ENCODE measurements at places on chromosomes 1 and 21.

DNA sequence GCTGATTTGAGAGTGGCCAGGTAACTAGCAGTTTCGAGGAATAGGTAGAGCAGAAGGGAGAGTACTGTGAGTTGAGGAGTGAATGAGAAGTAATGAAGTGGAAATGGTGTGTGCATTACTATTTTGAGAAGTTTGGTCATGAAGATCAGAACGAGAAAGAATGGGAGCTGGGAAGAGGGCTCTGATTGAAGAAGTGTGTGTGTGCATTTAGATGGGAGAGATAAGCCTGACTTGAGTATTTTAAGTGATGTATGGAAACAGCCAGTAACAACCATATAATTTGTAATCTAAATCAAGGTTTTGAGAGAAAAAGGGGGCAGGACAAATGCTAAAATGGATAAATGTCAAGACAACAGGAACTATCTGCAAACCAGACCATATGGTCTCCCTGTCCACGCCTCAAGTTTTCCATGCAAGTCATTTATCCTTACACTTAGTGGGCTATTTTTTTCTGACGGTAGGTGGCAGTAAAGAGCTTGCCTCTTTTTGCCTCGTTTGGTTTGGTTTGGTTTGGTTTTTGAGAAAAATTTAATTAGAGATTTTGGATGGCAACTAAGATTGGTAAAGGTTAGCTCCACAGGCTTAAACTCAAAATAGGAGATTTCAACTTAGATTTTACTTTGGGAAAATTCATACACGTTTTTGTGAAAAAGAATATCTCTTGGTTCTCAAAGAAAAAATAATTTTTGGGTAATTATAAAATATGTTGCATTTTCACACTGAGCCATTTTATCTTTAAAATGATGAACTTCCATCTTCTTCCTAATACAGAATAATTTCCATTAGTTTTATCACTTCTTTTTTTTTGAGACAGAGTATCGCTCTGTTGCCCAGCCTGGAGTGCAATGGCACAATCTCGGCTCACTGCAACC lies 9.5 kb upstream of the B3GALNT2 start:
- peak; percentile 11 for DNase-seq

- DNase-seq = no peak
Measured at GRCh38 chr1:154097873-154098272, 57.0 kb downstream of the NUP210L start.

- no peak for DNase-seq
Measured at GRCh38 chr1:89199525-89200031, 836 bp upstream of the GBP4 start.

- no peak for DNase-seq
Measured at GRCh38 chr21:44704636-44705001, 6.8 kb downstream of the TSPEAR start.

All from stimulated activated CD8-positive, alpha-beta memory T cell treated with anti-CD3 and anti-CD28 coated beads, Interleukin-4, amount 100 ng/mL, for 4 hours (primary cell).